ENCODE measurements at places on chromosomes 7 and 10.

DNA sequence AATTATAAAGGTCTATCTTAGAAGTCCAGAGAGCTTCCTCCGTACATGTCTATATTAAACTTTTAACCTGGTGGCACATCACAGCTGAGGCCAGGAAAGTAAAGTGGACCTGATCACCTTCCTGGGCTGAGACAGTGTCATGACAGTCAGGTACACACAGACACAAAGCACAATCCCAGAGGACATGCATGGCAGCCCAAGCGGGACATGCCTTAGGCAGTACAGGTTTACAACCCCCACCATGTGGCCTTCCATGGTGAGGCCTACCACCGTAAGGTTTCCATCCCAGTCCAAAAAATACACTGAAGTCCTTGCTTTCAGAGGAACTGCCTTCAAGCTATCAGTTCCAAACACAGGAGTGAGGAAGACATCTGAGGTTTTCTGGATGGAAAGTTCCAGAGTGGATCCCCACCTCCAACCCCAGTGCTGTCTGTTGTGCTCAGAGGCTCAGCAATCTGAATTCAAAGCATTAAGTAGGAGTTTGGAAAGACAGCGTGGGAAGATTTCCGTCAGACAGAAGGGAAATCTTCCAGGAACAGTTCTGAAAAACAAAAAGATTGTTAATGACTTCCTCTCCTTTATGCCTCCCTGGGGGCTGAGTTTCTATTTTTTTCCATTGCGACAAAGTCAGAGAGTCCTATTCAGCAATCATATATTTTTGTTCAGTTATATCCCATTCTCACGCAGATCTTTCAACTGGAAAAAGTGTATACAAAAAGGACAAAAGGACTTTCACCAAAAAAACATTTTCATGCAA lies 20.1 kb downstream of the IFIT3 start:
- no peak for DNase-seq

DNA sequence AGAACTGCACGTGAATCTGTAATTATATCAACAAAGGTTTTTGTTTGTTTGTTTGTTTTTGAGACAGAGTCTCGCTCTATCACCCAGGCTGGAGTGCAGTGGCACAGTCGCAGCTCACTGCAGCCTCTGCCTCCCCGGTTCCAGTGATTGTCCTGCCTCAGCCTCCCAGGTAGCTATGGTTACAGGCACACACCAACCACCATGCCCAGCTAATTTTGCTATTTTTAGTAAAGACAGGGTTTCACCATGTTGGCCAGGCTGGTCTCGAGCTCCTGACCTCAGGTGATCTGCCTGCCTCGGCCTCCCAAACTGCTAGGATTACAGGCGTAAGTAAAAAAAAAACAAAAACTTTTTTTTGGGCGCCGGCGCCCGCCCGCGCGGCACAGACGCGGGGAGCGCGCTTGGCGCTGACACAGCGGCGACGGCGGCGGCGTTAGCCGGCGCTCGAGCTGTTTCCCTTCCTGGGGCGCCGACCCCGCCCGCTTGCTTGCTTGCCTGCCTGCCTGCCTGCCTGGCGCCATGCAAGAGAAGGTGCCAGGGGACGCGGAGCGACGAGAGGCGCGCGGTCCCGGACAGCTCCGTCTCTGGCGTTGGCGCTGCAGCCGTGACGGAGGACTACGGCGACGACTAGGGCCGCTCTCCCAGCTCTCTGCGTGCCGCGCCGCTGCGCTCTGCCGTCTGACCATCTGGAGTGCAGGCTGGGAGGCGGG lies 171.4 kb upstream of the NUPR2 start:
- no peak for DNase-seq

GRCh38 chr7:131225619-131226513 lies 101.8 kb upstream of the MKLN1 start:
- no peak for DNase-seq

DNA sequence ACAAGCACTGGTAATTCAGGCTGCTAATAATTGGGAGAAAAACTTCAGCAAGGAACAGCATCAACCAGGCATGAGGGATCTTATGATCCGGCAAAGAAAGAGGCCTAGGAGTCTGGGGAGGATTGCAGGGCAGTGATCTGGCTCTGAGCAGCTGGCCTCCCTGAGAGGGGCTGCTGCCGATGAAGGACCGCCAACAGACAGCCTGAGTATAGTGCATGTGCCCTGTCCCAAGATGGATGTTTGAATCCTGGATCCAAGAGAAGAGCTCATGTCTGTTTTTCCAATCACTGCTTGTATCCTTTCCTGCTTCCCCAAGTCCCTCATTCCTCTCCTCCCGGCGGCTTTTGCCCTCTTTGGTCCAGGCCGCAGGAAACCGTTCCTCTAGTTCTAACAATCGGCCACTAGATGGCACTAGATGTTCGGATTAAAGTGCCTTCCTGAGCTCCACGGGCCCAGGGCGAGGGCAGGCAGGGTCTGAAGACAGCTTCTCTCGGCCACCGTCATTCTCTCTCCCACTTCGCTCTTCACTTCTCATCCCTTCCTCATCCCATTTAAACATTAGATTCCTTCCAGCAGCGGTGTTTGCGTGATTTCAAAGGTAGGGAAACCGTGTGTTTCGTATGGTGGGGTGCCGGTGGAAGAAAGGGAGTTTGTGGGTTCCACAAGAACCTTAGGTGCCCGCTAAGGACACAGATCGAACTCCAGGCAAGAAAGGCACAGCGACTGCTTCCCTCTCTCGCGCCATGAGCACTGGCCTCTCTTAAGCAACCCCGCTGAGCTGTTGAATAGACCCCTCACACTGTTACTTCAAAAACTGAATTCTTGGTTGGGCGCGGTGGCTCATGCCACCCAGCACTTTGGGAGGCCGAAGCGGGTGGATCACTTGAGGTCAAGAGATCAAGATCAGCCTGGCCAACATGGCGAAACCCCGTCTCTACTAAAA lies 82.4 kb downstream of the ADCYAP1R1 start:
- DNase-seq = peak; percentile 83

GRCh38 chr7:149473251-149473650 lies 12.4 kb upstream of the ZNF777 start:
- DNase-seq = no peak

DNA sequence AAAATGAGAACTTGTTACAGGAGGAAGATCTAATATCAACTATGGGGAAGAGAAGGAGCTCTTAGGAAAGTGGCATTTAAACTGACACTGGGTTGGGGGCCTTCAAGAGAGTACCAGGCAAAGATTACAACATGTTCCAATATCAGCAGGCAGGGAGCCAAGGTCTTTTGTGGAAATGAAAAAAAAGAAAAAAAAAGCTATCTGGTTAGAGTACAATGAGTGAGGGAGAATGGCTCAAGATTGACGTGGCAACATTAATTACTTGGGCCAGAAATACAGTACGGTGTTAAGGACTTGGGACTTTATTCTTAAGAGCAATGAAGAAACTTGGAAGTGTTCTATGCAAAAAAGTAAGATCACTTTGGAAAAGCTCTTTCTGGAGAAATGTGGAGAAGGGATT lies 132.3 kb upstream of the CDK1 start:
- DNase-seq = no peak

DNA sequence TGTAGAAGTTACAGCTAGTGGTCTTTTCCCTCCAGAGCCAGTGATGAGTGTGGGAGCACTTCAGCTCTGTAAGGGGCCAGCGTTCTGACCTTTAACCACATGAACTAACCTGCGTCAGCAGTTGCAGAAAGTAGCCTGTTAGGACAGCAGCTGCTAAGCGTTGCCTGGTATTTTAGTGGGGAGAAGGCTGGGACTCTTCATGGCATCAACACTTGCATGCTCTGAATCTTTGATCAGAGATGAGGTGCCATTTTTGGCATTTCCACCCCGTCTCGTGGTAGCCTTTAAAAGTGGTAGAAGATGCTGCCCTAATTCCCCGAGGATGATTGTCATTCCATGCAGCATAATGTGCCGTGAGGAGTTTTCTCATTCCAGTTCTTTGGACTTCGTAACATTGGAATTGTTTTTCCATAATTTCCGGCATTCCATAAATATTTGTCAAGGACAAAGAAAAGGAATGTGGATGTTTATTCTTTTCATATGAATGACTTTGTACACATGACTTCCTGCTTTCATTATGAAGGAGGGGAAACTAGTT lies 92.2 kb downstream of the AVL9 start:
- DNase-seq = no peak

- no peak for DNase-seq
Measured at GRCh38 chr7:107934991-107935770, 44.2 kb downstream of the DLD start.

GRCh38 chr7:22213081-22213480 lies 143.9 kb downstream of the RAPGEF5 start:
- DNase-seq = no peak
